Bronchial epithelial cell (primary cell): ENCODE measurements at places on chromosomes 16 and 17. TPM values are rescaled to one million over a fixed set of nuclear protein-coding genes. Genes with fewer than 3 reads are reported as not detected.

The PRR11 gene
- total RNA-seq, result 1.3 and 3.4 TPM in 2 replicates

The CDRT4 gene
- 1.1 and 1.3 TPM in 2 replicates for total RNA-seq

The CACNA1G gene
- not detected in 2 replicates for total RNA-seq

The PNMT gene
- not detected in 2 replicates for total RNA-seq

The NT5C3B gene
- 81.2 and 124 TPM in 2 replicates for total RNA-seq

The ZNF319 gene
- 2.4 and 3.8 TPM in 2 replicates for total RNA-seq

The KRT13 gene
- 112 and 242 TPM in 2 replicates for total RNA-seq

The KRT31 gene
- 0.26 TPM in 1 of 2 replicates, not detected in the other for total RNA-seq

The KRTAP4-3 gene
- not detected in 2 replicates for total RNA-seq

The CD300LB gene
- total RNA-seq, result not detected in 2 replicates

The NHLRC4 gene
- total RNA-seq, result under 0.01 TPM in 2 replicates

The LPO gene
- total RNA-seq, result not detected in 2 replicates

The ZNF385C gene
- total RNA-seq, result under 0.01 and 0.26 TPM in 2 replicates

The TNFRSF12A gene
- total RNA-seq, result 440 and 686 TPM in 2 replicates

The AARSD1 gene
- 18.3 and 24.7 TPM in 2 replicates for total RNA-seq

The ODAD4 gene
- 0.13 and 0.26 TPM in 2 replicates for total RNA-seq

The ZPBP2 gene
- not detected in 2 replicates for total RNA-seq

The MAP2K6 gene
- 0.13 and 0.26 TPM in 2 replicates for total RNA-seq

The ASGR2 gene
- not detected in 2 replicates for total RNA-seq

The TEDC2 gene
- total RNA-seq, result 0.53 and 0.64 TPM in 2 replicates

The EIF4A3 gene
- total RNA-seq, result 101 and 176 TPM in 2 replicates

The PAFAH1B1 gene
- total RNA-seq, result 109 and 131 TPM in 2 replicates

The RHBDL1 gene
- 9.2 and 14.0 TPM in 2 replicates for total RNA-seq

The OR3A2 gene
- not detected in 2 replicates for total RNA-seq

The HBQ1 gene
- total RNA-seq, result not detected in 2 replicates

The MT1A gene
- total RNA-seq, result not detected in 2 replicates

The SMIM36 gene
- total RNA-seq, result not detected in 2 replicates
